ENCODE measurements at places on chromosomes 11 and 22.

DNA sequence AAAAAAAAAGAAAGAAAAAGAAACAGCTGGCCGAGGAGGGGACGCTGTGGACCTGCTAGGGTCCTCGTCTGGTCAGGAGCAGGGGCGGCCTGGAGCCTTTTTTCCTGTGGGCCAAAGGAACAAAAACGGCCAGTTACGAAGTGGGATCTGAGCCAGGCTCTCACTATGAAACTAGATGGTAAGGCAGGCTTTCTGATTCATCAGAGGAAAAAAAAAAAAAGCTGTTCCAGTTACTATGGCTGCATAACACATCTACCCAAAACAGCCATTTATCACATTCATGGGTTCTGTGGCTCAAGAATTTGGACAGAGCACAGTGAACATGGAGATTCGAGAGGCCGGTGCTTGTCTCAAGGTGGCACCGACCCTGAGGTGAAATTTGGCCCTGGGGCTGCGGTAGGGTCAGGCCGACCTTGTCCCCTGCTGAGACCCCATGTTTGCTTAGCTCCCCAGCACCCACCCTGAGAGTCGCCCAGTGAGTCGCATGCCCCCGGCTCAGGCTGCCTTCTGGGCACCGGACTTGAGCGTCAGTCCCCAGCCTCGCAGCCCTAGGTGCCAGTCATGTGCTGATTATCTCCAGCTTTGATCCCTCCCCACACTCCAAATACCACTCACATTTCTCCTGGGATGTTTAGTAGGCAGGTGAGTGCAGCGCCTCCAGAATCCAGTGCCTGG is 34.2 kb downstream of the MRGPRD start:
- no peak for DNase-seq

DNA sequence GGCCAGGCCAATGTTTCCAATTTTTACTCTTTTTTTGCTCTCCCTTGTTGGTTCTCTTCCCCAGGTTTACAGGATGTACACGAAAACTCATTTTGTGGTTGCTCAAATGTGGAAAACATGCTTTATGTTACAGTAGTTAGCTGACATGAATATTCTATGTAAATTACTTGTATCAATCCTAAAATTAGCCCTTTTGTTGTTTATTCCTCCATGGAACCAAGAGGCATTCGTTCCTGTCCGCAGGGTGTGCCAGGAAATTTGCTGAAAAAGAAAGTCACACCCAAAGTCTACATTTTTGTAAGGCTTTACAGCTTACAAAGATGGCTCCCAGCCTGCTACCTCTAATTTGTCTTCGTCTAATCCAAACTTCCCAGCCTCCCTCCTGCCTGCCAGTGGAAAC is 652.3 kb downstream of the ETS1 start:
- DNase-seq, result no peak

- peak; percentile 79 for DNase-seq
Observed at GRCh38 chr11:128022007-128022368, 565.4 kb downstream of the ETS1 start.

- no peak for DNase-seq
Observed at GRCh38 chr11:68460741-68461574, at the start of gene PPP6R3. Gene PPP6R3 (plus strand): TSS chr11:68460752. CDS start chr11:68537665, 76,913 bp downstream.

GRCh38 chr11:119403021-119403420 is 20.0 kb downstream of the THY1 start:
- no peak for DNase-seq

GRCh38 chr11:121228851-121229250 is 63.7 kb upstream of the SC5D start:
- DNase-seq, result no peak

GRCh38 chr22:30408388-30409102 is 11.7 kb downstream of the SEC14L2 start:
- no peak for DNase-seq

DNA sequence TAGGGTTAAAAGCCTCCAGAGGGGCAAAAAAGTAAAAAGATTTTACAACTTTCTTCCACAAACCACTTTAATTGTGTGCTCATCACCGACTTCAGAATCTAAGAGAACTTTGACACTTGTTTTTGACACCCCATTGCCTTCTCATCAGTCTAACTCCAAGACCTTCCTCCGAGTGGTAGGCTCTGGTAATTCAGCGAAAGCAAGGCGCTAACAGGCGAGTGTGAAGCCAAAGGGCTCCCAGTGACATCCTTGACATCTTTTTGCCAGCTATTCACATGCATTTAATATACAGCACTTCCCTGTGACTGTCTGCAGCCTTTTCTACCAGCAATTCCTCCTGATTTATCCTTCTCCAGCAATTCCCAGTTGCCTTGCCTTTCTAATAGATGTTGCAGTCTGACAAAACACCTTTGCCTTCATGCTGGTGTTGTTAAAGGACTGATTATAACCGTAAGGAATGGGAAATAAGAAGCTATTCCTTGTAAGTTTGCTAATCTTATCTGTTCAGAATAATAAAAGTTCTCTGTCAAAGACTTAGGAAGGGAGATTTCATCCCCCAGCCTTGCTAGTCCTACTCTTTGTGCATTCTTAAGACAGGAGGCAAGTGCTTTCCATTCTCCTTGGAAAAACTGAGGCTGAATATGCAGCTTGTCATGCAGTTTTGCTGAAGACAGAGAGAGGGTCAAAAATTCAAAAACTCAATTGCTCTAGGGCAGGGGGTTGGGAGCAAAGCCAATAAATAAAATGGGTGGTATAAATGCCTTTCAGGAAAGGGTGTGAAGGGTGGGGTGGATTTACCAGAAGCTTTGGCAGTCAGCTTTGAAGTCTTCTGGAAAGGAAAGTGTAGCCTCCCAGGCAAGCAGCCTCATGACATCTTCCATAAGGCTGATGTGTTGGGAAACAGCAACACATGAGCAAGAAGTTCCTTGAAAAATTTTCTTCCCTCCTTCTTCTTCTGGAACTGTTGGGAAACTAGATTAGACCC is 39.1 kb downstream of the SNX19 start:
- DNase-seq, result no peak

- DNase-seq, result peak; percentile 13
Observed at GRCh38 chr22:29580200-29580810, 608 bp downstream of the NIPSNAP1 start.

DNA sequence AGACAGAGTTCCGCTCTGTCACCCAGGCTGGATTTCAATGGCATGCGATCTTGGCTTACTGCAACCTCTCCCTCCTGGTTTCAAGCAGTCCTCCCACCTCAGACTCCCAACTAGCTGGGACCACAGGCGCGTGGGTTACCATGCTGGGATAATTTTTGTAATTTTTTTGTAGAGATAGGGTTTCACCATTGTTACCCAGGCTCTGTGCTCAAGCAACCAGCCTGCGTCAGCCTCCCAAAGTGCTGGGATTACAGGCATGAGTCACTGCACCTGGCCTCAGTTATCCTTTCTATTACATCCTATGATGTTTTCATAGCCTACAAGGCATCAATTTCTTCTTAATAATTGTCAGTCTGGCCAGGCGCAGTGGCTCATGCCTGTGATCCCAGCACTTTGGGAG is 36.5 kb downstream of the LRRC74B start:
- no peak for DNase-seq

- no peak for DNase-seq
Observed at GRCh38 chr22:18057568-18058209, 20.1 kb upstream of the PEX26 start.

- DNase-seq, result no peak
Observed at GRCh38 chr11:57781529-57781943, 19.9 kb downstream of the CTNND1 start.

- peak; percentile 10 for DNase-seq
Observed at GRCh38 chr22:32469799-32470212, 4.8 kb upstream of the FBXO7 start.

DNA sequence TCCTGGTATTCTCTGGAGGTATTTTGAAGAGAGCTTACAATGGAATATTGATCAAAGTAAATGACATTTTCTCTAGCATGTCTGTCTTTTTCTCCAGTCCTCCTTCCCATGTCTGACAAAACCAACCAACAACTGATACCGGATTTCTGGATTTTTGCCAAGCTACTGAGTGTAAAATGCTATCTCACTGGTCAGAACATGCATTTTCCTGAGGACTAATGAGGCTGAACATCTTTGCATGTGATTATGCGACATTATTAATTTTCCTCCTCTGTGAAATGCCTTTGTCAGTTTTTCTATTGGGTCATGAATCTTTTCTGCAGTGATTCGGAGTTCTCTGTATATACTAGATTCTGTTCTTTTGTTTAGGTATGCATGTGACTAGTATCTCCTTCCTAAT is 51.4 kb downstream of the CDON start:
- no peak for DNase-seq

DNA sequence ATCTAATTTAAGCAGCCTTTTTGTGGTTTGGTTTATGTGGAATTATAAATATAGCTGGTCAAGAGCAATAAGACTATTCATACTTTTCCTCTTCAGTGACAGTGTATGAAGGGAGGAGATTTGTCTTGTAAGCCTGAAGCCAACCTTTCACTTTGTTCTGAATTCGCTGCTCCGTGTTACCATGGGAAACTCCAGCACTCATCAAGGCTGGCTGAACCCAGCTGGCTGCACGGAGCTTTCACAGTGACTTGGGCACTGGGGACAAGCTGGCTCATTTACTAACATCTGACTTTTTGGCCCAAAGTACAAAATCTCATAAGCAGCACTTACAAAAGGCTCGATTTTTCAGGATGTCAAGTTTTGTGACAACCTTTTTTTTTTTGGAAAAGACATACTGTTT is 120.4 kb upstream of the GRIA4 start:
- no peak for DNase-seq

- peak; percentile 19 for DNase-seq
Observed at GRCh38 chr11:112874980-112875379, 86.2 kb upstream of the NCAM1 start.

- DNase-seq, result no peak
Observed at GRCh38 chr11:69615545-69616278, 25.2 kb upstream of the CCND1 start.

DNA sequence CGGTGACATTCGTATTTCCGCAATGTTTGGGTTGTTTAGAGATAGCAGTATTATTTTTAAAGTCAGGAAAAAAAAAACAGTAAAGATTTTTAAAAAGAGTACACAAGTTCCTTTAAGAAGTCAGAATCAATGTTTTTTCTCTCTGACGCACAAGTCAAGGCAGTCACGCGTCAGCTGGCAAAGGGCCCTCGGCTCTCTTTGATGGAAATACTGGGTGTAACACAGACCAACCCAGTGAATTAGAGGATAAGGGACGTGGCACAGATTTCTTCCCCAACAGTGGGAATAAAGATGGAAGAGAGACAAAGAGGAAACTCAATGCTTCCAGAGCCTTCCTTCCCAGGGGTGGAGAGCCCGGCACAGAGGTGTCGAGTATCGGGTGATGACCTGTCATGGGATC is 13.4 kb downstream of the ASCC2 start:
- DNase-seq, result no peak

DNA sequence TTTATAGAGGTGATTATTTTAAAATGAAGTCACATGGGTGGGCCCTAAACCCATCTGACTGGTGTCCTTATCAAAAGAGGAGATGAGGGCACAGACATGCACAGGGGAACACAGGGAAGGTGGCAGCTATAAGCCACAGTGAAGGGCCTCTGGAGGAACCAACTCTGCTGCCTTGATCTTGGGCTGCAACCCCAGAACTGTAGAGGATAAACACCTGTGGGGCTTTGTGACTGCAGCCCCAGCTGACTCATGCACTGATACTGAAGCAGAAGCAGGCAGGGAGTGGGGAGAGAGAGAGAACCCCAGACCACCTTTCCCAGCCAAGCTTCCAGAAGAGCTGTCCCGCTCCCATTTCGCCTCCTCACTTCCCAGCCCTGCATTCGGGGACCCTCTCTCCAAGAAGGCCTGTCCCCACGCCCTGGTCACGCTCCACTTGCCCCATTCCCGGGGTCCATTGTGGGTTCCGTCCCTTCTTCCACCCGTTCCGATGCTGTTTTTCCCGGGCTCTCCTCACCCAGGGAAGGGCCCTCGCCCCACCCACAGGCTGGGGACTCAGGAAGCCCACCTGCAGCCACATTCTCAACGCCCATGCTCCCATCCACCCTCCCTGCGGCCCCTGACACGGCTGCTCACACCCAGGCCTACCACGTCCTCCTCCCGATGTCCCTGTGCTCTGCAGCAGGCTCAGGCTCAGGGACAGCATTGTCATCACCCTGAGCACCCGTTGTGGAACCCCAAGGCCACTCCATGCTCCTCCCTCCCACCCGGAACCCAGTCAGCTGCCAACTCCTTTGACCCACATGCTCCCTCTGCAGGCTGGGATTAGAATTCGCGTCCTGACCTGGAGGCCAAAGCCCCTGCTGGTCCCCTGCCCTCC is 90.8 kb upstream of the SHANK2 start:
- peak; percentile 47 for DNase-seq

- DNase-seq, result no peak
Observed at GRCh38 chr22:44389181-44389580, 76.4 kb upstream of the SHISAL1 start.

GRCh38 chr11:131491503-131491902 is 121.1 kb downstream of the NTM start:
- DNase-seq, result no peak

GRCh38 chr11:58905011-58905720 is 34.1 kb upstream of the GLYATL1 start:
- DNase-seq, result no peak

DNA sequence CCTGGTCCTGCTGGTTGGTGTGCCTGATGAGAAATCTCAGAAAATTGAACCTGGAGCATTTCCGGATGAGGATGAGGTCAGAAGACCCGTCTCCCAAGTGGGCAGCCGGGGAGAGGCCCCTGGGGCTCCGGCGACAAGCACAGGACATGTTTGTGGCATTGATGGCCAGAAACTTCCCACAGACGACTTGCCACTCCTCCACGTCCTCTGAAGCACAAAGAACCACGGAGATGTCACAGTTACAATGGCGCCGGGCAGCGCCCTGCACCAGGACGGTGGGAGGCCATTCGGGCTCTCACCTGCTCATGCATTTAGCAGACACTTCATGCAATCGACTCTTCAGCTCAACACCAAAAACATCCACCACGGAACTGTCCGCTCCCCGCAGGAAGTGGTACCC is 46.5 kb downstream of the CERK start:
- no peak for DNase-seq

- DNase-seq, result no peak
Observed at GRCh38 chr11:68889948-68890446, 13.6 kb downstream of the MRPL21 start.

DNA sequence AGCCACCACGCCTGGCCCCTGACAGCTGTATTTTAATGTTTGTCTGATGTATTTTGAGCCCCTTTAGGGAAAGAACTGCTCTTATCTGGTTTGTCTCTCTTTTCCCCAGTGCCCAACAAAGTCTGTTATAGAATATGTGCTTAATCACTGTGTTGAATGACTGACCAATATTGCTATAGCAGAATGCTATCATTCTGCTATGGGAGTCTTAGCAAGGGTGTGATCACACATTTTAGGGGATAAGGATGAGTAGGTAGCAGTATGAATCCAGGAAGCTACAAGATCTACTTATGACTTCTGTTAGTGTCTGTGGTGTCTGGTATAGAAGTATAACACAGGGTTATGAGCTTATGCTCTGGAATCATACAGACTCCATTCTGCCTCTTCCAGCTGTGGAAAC is 117.5 kb upstream of the RRM1 start:
- DNase-seq, result no peak
